ENCODE measurements at places on chromosomes 12 and 14. TPM values are rescaled to one million over a fixed set of nuclear protein-coding genes. Genes with fewer than 3 reads are reported as not detected.
A peak's percentile ranks its signal among the peaks of the same experiment; 100 is the strongest.

Gene KERA
- total RNA-seq, result not detected

DNA sequence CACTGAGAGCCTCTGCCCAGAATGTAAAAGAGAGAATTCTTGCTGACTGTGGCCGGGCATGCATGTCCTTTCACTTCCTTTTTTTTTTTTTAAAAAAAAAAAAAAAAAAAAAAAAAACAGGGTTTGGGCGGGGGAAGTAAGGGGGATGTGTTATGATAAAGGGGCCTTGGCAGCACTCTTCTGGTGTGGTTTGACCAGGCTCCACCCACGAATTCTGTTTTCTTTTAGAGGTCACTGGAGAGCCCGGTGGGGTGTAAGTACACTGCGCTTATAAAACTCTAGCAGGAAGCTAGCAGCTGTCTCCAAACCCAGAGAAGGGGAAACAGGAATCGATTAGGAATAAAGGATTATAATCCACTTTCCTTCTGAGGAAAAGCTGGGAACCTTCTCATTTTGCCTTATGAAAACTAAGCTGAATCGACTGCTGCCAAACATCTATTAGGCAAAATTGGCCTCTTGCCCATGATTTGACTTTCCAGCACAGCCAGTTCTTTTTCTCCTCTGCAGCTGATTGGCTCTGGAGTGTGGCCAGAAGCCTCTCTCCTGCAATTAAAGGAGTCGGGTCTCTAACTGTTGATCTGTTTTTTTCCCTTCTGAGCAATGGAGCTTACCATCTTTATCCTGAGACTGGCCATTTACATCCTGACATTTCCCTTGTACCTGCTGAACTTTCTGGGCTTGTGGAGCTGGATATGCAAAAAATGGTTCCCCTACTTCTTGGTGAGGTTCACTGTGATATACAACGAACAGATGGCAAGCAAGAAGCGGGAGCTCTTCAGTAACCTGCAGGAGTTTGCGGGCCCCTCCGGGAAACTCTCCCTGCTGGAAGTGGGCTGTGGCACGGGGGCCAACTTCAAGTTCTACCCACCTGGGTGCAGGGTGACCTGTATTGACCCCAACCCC lies 27.7 kb upstream of the HIGD1C start:
- peak; percentile 1 for DNase-seq

Gene CEBPE
- 1.6 TPM for total RNA-seq

DNA sequence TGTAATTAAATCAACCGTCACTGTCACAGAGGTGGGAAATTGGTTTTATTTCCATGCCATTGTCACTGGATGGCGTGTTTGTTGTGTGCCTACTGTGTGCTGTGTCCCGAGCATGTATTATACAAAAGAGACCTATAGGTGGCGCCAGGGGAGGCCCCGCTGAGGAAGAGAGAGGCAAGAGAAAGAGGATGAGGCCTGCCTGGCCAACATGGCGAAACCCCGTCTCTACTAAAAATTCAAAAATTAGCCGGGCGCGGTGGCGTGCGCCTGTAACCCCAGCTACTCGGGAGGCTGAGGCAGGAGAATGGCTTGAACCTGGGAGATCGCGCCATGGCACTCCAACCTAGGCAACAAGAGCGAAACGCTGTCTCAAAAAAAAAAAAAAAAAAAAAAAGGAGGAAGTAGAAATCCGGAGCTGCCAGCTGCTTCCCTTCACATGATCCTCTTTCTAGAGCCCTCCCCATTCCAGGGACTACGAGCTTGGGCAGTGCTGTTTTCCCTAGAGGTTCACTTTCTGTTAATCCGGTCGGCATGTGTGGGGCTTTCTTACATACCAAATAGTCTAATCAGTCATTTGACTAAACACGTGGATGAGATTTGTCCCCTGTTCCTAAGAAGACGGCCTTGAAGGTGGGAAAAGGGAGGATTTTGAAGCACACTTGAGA lies 6.4 kb upstream of the CCDC175 start:
- DNase-seq, result no peak

- DNase-seq, result no peak
These were observed 62.8 kb upstream of the GPATCH2L start for GRCh38 chr14:76088771-76089571.

GRCh38 chr14:65832431-65833266 lies 420.1 kb downstream of the FUT8 start:
- no peak for DNase-seq

Gene LMBR1L
- 64.8 TPM for total RNA-seq

Measured in naive thymus-derived CD4-positive, alpha-beta T cell (primary cell).